Chondrocyte (in vitro differentiated cells): ENCODE measurements at places on chromosomes 16 and 17. TPM values are rescaled to one million over a fixed set of nuclear protein-coding genes. Genes with fewer than 3 reads are reported as not detected.

DNA sequence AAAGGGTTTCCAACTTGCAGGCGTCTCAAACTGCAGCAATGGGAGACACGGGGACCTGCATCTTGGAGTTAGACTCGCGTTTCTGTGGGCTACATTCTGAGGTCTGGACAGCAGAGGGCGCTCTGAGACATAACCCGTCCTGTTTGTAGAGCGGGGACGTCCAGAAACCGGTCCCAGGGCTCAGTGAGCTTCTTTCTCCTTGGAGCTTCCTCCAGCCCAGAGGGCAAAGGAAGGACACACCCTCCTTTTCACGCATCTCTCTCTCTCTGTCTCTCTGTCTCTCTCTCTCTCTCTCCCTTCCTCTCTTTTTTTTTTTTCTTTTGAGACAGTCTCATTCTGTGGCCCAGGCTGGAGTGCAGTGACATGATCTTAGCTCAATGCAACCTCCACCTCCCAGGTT, 19.8 kb downstream of the COX4I1 start:
- peak; percentile 81 for DNase-seq

DNA sequence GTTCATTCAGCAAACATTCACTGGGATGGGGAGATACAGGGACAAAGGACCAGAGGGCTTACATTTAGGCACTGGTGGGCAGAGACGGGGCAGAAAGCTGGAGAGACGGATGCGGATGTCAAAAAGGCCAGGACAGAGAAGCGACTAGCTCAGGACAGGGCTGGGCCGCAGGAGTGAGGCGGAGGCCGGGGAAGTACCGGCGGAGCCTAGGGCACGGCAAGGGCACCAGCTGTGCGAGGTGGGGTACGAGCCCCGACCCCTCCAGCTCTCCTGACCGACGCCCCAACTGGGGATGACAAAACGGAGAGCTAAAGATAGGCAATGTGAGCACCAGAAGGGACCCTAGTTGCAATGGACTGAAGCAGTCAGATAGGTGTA, 3.9 kb upstream of the SGCA start:
- no peak for DNase-seq

DNA sequence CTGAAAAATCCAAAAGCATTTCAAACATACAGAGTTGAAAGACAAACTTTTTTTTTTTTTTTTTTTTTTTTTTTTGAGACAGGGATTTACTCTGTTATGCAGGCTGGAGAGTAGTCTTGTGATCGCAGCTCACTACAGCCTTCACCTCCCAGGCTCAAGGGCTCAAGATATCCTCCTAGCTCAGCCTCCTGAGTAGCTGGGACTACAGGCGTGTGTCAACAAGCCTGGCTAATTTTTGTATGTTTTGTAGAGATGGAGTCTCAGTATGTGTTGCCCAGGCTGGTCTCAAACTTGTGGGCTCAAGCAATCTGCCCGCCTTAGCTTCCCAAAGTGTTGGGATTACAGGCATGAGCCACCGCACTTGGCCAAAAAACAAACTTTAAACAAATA, 64.2 kb upstream of the KIFC3 start:
- DNase-seq, result peak; percentile 3

- no peak for DNase-seq
Measured at GRCh38 chr17:30230596-30231125, 4.8 kb downstream of the SLC6A4 start.

DNA sequence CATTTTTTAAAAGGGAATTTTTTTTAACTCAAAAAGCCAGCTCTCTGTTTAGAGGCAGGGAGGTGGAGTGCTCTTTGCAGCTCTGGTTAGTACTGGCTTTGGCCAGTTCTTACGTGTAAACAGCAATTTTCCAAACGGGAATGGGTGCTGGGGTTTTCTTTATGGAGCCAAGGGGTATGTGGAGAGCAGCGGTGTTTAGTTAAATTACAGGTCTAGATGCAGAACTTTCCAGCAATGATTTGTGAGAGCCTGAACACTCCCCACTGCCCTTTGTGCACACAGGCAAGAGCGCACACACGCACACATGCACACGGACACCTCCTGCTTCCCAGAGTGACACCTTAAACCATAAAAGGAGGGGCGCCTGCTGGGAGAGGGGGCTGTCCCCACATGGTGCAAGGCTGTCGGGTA, 140.2 kb downstream of the MSI2 start:
- DNase-seq, result no peak

- no peak for DNase-seq
Measured at GRCh38 chr17:72122765-72123529, 2.1 kb downstream of the SOX9 start.

DNA sequence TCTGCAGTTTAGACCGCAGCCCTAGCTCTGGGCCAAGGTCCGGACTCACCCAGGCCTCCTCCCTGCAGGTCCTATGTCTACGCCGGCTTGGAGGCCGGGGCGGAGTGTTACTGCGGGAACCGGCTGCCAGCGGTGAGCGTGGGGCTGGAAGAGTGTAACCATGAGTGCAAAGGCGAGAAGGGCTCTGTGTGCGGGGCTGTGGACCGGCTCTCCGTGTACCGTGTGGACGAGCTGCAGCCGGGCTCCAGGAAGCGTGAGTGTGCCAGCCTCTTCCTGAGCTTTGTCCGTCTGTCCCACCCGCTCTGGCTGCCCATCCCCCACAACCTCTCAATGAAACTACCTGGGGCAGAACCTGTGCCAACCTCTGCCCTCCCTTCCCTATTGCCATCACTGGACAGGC, 20.1 kb downstream of the WSCD1 start:
- peak; percentile 77 for DNase-seq

- no peak for DNase-seq
Measured at GRCh38 chr17:9987779-9988585, 82.9 kb upstream of the RCVRN start.

GRCh38 chr17:75478508-75478907, 22.1 kb downstream of the TMEM94 start:
- DNase-seq, result no peak

GRCh38 chr16:74372369-74372768, 3.7 kb upstream of the NPIPB15 start:
- no peak for DNase-seq

Gene RAB11FIP4
- 0.30 to 0.94 TPM (median 0.59 TPM) in 3 replicates for total RNA-seq

Gene CLEC3A
- not detected in 3 replicates for total RNA-seq

Gene HBZ
- not detected in 3 replicates for total RNA-seq

Gene ZNF768
- total RNA-seq, result 27.6 to 30.0 TPM (median 28.6 TPM) in 3 replicates

Gene ABCA3
- 16.3 to 27.3 TPM (median 26.0 TPM) in 3 replicates for total RNA-seq
